SK-N-SH (cell line): ENCODE measurements at places on chromosomes 3 and 15.

GRCh38 chr3:73738711-73739110 is 114.0 kb upstream of the PDZRN3 start:
- no peak overlapping the region for H3K4me3 ChIP-seq
- no peaks in the 10 kb centered on the region for H3K36me3 ChIP-seq
- no peaks in the 10 kb centered on the region for H3K27me3 ChIP-seq
- DNase-seq: no peak

- no peak overlapping the region for H3K4me3 ChIP-seq
- H3K27ac ChIP-seq: peak overlapping the region; percentile 71
- H3K27me3 ChIP-seq: no peaks in the 10 kb centered on the region
- H3K36me3 ChIP-seq: no peaks in the 10 kb centered on the region; the same call in 1 of the 2 replicates
- peaks cover 47% of the 10 kb centered on the region for H3K4me1 ChIP-seq
Observed at GRCh38 chr3:46947981-46948791, 28.4 kb downstream of the CCDC12 start.

- DNase-seq: no peak
- H3K36me3 ChIP-seq: no peaks in the 10 kb centered on the region
- no peaks in the 10 kb centered on the region for H3K27me3 ChIP-seq
- no peak overlapping the region for H3K4me3 ChIP-seq
- H3K4me1 ChIP-seq: no peaks in the 10 kb centered on the region
Observed at GRCh38 chr3:24315971-24316370, 178.7 kb downstream of the THRB start.

GRCh38 chr3:140188285-140188684 is 253.3 kb downstream of the CLSTN2 start:
- no peaks in the 10 kb centered on the region for H3K27me3 ChIP-seq
- no peak for DNase-seq
- H3K27ac ChIP-seq: no peak overlapping the region
- H3K36me3 ChIP-seq: no peaks in the 10 kb centered on the region
- no peak overlapping the region for H3K4me3 ChIP-seq

GRCh38 chr3:142124243-142124642 is 25.1 kb downstream of the TFDP2 start:
- no peak for DNase-seq
- H3K27ac ChIP-seq: no peak overlapping the region
- no peaks in the 10 kb centered on the region for H3K36me3 ChIP-seq

DNA sequence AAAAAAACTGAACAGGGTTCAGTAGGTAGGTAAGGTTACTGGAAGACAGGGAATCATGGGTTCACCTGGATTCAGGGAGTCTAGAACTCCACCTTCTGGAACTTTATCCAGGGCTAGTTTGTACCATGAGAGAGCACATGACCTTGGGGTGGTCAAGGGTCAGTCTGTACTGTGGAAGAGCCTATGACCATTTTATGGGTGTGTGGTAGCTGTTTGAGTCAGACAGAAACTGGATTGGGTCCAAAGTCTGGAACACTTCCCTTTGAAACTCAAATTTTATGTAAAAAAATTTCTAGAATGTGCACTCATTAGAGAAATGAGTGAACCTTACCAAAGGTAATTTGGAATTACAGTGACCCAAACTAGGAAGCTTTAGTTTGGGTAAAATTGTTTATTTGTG is 486.0 kb upstream of the AGTR1 start:
- no peak overlapping the region for H3K27ac ChIP-seq
- H3K27me3 ChIP-seq: no peaks in the 10 kb centered on the region
- no peaks in the 10 kb centered on the region for H3K4me1 ChIP-seq
- H3K36me3 ChIP-seq: no peaks in the 10 kb centered on the region
- no peak for DNase-seq

- no peaks in the 10 kb centered on the region for H3K27me3 ChIP-seq
- peak; percentile 54 for DNase-seq
- no peaks in the 10 kb centered on the region for H3K36me3 ChIP-seq
- peaks cover 27% of the 10 kb centered on the region for H3K4me1 ChIP-seq
- H3K4me3 ChIP-seq: no peak overlapping the region
Observed at GRCh38 chr3:9036404-9037131, 73.3 kb upstream of the RAD18 start.

GRCh38 chr3:56321892-56322291 is 146.4 kb downstream of the ERC2 start:
- no peak overlapping the region for H3K4me3 ChIP-seq
- DNase-seq: no peak
- H3K27me3 ChIP-seq: no peaks in the 10 kb centered on the region
- H3K27ac ChIP-seq: no peak overlapping the region
- H3K4me1 ChIP-seq: no peaks in the 10 kb centered on the region

DNA sequence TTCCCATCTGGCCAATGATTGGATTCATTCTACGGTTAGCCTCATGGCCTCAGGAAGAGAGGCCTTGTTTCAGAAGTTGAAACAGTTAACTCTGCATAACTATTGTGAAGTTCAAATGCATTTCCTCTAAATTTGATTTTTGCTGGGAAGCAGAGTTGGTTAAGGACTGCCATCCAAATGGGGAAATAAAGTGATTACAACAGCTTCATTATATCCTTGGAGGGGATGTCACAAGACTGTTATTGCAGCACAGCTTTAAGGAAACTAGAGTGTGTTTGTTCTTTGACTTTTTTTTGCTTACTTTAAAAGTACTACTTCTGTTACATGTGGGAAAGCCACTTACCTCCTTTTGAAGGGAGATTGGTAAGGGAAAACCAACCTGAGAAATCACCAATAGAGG is 164.8 kb downstream of the AKAP13 start:
- DNase-seq: no peak
- H3K27ac ChIP-seq: no peak overlapping the region
- no peaks in the 10 kb centered on the region for H3K27me3 ChIP-seq
- peaks cover 16% of the 10 kb centered on the region for H3K36me3 ChIP-seq
- no peaks in the 10 kb centered on the region for H3K4me1 ChIP-seq
- no peak overlapping the region for H3K4me3 ChIP-seq

DNA sequence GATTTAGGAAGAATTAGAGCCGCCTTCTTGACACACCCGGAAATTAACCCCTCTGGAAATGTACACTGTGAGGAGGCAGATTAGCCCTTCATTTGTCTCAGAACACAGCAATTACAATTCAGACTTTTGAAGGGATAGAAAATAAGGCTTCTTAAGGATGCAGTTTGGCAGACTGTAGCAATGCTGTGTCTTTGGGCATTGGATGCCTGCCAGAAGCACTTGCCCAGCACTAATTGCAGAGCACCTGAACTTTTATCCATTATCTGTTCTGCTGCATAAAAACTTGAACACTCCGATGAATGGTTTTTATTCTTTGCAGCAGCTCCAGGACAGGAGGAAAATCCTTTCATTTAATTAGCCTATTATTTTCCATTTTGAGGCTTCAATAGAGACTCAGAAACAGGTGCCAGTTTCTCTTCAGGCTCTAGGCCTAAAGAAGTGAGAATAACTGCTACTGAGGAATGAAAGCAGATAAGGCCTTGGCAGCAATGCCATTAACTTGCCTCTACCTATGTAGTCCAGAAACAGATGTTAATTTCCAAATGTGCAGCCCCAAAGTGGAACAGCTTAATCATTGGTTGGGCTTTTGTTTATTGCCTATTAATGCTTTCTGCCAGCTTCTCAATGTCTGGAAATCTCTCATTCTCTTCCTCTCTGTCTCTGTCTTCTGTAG is 418.5 kb downstream of the NSUN3 start:
- H3K4me1 ChIP-seq: no peaks in the 10 kb centered on the region
- H3K4me3 ChIP-seq: no peak overlapping the region
- H3K27me3 ChIP-seq: no peaks in the 10 kb centered on the region
- no peak for DNase-seq
- no peaks in the 10 kb centered on the region for H3K36me3 ChIP-seq

- no peaks in the 10 kb centered on the region for H3K36me3 ChIP-seq
- H3K27me3 ChIP-seq: no peaks in the 10 kb centered on the region
Observed at GRCh38 chr3:97066531-97066930, 252.1 kb downstream of the EPHA6 start.
